ENCODE measurements at places on chromosomes 7 and 10.

DNA sequence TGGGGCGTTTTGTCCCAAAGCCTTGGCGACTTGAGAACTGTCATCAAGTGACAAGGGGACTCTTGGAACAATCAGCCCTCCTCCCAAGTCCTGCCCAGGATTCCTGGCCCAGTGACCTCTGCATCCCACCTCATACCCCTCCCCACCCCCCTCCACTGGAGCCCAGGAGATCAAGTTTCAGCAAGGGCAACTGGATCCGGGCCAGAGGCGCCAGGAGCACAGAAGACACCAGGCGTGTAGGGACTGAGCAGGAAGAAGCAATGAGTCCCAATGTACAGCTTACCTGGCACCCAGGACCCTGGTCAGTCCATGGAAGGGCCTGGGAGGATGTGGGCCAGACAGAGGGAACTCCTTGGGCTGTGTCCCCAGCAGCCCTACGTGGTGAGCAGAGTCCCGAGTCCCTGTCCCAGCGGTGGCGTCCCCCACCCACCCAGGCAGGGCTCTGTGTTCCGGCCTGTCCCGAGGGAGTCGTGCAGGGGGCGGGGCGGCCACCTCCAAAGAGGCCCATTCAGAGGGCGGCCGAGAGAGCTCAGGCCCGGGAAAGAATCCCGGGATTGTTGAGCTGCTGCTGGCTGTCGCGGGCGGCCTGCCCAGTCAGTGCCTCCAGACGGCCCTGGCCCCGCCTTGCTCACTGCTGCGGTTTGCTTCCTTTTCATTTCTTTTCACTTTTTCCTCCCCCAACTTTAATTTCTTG, 254.1 kb downstream of the TNS3 start:
- DNase-seq = no peak

GRCh38 chr7:49243521-49243920, 319.2 kb downstream of the CDC14C start:
- DNase-seq = no peak

DNA sequence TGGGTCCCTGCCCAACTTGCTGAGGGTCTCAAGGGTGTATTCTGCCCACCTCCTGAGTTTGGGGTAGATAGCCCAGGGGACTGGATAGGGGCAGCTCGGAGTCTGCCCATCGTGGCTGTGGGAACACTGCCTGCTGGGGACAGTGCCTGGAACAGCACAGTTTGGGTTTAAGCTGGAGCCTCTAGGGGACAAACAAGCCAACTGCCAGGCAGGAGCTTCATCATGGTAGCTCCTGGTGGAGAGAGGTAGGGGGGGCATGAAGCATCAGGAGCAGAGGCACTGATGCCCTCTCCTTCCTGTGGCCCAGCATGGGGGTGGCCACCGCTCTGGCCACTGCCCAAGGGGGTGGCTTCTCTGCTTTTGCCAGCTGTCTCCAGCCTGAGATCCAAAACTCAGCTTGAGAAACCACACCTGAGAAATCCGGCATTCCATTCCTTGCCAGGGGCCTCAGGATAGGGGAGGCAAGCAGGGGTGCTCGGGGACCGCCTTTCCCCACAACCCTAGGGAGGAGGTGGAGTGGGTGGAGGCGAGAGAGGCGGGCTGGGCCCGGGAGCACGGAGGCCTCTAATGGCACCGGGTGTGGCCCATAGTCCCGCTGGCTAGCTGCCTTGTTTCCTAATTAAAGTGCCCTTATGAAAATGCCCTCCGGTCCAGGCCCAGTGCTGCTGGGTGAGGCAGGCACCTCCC, 47.6 kb downstream of the UNC5B start:
- DNase-seq = no peak

GRCh38 chr7:37706804-37707203, 23.2 kb downstream of the GPR141 start:
- no peak for DNase-seq

DNA sequence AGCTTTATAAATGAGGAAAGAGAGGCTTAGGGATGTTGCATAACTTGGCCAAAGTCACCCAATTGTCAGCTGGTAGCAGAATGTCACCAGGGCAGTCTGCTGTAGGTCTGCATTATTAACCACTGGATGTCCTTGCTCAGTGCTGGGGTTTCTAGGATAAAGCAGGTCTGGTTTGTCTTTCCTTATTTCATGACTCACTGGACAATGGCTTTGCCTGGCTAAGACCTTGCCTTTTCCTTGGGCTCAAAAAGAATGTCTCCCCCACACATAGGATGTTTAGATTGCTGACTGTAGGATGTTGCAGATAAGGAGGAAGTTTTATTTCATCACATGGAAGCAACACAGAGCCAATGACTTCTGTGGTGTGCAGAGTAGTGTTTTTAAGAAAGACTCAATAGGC, 29.4 kb downstream of the WDFY4 start:
- no peak for DNase-seq

DNA sequence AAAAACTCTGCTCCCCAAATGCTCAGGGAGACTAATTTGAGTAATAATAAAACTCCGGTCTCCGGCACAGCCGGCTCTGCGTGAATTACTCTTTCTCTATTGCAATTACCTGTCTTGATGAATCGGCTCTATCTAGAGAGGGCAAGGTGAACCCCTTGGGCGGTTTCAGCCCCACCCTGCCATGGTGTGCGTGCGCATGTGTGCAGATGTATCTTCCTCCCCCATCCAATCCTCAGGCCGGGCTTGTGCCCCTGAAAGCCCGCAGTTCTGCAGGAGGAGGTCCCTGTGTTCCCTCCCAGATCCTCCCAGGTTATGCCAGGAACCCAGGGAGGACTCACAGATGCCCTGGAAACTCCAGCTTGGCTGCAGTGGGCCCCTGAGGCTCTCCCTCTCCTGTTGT, 48.3 kb upstream of the MYL10 start:
- DNase-seq = no peak

DNA sequence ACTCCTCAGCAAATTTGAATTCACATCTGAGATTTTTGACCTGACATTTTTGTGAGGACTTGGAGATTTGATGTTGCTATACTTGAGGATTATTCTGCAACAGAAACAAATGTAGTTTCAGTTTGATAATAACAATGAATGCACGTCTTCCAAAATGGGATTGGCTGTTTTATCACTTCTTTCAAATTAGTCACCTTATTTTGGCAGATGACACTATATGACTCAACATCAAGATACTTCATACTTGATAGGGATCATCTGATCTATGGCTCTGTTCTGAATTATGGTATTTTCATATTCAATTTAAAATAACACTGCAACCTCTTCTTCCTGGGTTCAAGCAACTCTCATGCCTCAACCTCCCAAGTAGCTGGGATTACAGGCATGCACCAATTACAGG, 24.2 kb downstream of the ARL5B start:
- DNase-seq = no peak

GRCh38 chr7:48782511-48782910, 141.8 kb upstream of the CDC14C start:
- DNase-seq = no peak

DNA sequence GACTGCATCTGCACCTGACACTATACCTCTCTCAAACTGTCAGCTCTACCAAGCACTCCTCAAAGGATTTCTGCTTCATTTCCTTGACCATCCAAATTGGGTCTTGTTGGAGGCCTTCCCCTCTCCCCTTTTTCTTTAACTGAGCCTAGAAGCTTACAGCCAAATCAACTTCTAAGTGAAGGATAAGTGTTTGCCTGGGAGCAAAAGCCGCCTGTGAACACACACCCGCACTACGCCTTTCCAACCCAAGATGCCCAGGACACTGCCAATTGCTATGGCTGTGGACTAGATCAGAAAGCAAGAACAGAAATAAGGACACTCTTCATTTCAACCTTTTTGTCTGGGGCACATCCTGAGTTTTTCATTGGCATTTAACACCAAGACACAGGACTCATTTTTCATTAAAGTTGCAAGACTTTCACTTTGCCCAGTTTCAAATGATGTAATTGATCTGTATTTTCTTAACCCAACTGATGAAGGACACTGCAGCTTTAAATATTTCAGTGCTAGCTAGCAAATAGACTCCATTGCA, 52.8 kb downstream of the CPEB3 start:
- no peak for DNase-seq

DNA sequence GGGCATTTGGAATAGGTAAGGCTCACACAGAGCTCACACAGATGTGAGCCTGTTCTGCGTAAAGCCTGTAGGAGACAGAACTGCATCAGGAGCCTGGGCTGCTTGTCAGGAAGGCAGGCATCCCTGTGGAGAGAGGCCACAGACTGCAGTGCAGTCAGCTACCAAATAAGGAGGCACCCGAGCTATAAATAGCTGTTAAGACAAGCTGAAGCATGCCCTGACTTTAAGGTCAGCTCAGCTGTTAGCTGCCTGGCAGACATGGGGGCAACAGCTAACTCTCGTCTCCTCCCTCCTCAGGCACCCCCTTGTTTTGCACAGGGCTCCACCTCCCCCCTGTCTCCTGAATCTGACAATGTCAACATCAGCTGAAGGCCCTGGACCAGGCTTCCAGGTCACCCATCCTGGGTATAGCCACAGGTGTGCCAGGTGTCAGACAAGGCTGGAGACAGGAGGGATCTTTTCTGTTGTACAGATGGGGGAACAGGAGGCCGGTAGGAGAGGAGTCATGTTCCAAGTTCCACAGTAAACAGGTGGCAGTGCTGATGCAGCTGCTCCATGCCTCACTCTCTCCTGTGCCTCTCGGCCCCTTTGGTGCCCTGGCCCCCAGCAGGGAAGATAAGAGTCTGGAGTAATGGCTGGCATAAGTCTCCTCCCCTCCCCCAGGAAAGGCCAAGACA, 27.6 kb upstream of the MKRN1 start:
- DNase-seq = no peak

- no peak for DNase-seq
Observed at GRCh38 chr7:32335107-32335506, 155.1 kb downstream of the LSM5 start.

- DNase-seq = no peak
Observed at GRCh38 chr10:129140921-129141885, 325.8 kb upstream of the MGMT start.

DNA sequence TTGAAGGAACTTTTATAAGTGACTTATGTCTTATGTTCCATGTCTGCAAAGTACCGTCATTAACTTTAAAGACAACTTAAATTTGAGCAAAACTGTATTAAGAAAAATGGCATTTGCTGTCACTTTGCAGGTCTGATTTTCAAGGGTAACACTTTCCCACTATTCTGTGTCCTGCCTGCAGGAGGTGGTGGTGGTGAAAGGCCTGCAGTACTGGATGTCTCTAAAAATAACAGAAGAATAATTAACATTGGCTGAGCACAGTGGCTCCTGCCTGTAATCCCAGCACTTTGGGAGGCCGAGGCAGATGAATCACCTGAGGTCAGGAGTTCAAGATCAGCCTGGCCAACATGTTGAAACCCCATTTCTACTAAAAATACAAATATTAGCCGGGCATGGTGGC, 13.2 kb upstream of the PTER start:
- no peak for DNase-seq

GRCh38 chr7:48512892-48513291, 341.6 kb downstream of the ABCA13 start:
- no peak for DNase-seq

DNA sequence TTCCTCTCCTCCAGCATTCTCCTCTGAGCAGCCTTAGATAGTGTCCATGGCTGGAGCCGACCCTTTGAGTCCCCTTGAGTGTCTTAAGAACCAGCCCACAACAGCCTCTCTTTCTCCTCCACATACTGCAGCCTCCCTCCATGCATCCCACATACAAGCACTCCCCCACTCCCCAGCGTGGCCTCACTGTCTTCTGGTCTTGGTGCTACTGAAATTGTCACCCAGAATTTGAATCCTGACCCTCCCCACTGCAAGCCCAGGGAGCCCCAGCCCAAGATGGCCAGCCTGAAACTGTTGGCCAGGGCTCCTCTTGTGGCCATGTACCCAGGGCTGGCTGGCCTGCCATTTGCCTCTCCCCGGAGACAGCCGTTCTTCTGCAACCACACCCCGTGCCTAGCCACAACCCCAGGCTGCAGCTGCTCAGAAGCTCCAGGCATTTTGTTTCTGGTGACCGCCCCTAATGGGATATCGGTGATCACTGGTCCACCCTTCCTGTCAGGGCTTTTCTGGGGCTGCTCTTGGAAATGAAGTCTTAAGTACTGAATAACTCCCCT, 18.8 kb upstream of the SH2D4B start:
- no peak for DNase-seq

DNA sequence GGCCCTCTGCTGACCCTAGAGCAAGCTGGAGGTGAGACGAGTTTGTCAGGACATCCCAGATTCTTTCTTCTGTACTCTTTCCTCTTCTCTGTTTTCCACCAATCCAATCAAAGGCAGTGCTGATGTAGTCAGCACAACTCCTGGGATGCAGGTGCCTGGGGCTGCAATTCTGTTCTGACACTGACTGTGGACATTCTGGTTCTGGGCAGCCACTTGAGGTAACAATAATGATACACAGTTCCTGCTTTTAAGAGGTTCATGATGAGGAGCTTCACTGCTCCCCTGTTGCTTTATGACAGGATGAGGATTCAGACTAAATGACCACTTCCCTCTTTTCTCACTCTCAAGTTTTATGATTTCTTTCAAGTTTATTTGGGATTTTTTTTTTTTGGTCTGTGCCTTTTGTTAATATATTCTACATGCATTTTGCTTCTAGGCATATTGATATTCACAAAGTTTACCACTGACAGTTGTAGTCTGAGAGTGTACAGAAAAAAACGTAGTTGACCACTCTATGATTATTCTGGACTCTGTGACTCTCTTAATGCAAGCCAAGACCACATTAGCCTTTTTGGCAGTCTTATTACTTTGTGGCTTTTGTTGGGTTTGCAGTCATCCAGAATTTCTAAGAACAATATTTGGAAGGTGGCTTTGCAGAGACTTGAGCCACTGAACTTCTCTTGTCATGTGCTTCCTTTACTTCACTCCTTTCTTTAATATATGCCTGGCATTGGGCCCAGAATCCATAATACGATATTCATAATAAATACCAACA, 247.6 kb downstream of the AUTS2 start:
- DNase-seq = no peak

- DNase-seq = peak; percentile 33
Observed at GRCh38 chr7:94087664-94088352, 83.7 kb upstream of the BET1 start.

- no peak for DNase-seq
Observed at GRCh38 chr10:33886299-33886698, 551.8 kb upstream of the NRP1 start.

DNA sequence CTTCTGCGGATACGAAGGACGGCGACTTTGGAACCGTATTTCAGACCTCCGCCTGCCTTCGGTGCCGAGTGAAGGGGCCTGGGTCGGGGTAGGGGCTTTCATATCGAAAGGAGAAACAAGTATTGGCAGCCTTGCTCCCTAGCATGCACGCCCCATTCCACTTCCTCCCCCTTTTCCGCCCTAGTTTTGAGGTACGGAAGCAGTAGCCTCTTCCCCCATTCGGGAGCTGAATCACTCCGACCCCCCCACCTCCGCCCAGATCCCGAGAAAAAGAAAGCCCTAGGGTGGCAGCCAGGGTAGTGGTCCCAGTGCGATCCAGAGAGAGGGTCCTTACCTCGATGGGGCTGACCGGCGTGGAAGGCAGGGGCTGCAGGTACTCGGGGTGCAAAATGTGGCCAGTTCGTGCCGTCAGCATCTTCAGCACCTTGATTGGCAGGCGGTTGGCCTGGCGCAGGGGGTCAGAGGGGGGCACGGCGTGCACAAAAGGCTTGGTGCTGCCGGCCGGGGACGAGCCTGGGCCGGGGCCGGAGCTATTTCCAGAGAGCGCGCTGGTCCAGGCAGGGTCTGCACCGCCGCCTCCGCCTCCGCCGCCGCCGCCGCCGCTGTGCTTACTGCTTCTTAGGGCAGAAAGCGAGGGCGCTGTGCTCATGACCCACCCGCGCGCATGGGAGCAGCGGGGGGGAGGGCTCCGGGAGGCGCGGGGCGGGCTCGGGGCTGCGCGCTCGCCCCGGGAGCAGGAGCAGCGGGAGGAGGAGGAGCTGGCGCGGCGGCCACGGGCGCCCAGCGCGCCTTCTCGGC, 594 bp downstream of the ZNF503 start:
- DNase-seq = no peak

GRCh38 chr7:149884541-149884940, 10.8 kb downstream of the ATP6V0E2 start:
- no peak for DNase-seq

All from activated T-cell treated with anti-CD3 and anti-CD28 coated beads for 4 hours (primary cell).